ENCODE measurements at places on chromosomes 1 and 21. TPM values are rescaled to one million over a fixed set of nuclear protein-coding genes. Genes with fewer than 3 reads are reported as not detected.

Gene CDC42BPA
- 3.1 TPM for total RNA-seq

DNA sequence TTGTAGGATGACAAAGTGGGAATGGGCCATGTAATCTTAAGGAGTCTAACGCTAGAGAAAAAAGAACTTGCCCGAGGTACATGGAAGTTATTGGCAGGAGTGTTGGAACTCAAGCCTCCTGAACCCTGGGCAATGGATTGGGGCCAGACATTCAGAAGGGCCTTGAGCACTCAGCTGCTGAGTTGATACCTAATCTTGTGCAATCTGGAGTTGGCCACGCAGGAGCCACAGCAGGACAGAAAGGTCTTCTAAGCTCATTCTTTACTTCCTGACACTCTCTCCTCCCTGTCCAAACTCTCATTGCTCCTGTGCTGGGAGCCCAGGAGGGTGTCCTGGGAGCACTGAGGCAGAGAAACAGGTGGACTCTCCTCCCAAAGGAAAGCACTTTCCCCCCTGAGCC lies 25.1 kb upstream of the CSF1 start:
- no peak for DNase-seq

DNA sequence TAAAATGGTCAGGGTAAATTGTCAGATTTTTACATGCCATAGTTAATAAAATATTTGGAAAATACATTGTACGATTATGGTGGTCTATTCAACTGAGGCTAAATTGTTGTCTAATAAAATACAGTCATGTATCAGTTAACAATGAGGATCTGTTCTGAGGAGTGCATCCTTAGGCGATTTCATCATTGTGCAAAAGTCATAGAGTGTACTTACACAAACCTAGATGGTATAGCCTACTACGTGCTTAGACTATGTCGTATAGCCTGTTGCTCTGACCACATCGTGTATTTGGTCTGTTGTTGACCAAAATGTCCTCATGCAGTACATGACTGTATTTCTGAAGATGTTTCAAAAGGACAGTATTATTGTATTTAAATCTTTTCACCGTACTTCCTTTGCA lies 5.2 kb downstream of the EEIG2 start:
- no peak for DNase-seq

DNA sequence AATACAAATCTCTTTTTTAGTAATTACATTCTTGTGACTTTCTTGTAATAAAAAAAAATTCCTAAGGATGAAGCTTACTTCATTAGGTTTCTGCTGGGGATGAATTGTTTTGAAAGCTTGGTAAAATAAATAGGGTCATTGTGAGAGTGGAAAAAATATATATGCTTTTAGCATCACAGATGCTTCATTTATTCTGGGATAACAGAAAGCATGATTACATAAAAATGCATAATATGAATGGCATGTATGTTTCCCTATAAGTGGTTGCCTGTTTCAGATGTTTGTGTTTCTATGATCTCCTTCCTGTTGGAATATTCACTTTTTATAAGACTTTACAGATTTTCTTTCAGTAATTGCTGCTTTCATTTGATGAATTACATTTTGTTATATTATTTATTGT lies 42.3 kb downstream of the HMCN1 start:
- no peak for DNase-seq

GRCh38 chr1:26290882-26291261 lies 11.0 kb downstream of the SH3BGRL3 start:
- no peak for DNase-seq

- DNase-seq, result no peak
Measured at GRCh38 chr1:67740543-67740942, 55.5 kb downstream of the GADD45A start.

DNA sequence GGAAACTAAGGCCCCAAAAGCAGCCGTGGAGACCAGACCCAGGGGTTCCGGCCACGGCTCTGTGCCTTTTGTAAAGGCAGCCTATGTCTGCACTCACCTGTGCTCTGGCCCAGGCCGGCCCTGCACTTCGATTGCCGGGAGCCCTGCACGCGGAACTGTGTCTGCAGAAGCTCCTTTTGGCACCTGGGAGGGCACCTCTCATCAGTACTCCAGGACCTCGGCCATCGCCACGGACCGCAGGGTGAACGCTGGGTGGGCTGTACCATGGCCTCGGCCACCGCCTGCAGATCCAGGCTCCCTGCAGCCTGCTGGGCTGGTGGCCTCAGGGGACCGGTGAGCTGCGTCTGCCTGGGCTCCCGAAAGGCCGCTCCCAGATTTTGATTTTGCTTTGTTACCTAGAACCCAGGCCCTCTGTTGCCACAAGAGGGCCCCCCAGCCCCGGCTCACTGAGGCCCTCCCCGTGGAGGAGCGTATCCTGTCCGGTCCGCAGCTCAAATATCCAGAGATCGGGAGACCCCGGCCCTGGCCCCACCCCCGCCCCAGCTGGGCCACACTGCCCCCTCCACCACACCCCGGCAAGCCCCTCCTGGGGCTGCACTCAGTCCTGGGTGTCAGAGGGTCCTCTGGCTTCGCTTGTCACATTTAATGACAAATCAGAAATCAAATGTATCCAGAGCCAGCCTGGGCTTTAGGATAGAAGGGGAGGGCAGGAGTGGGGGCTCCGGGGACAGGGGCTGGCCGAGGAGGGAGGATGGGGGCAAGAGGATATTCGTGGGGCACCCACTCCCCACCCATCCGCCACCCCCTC lies 60.2 kb upstream of the PDE9A start:
- DNase-seq, result peak; percentile 75

Gene SPATA1
- total RNA-seq, result 4.0 TPM

Gene MIXL1
- not detected for total RNA-seq

- no peak for DNase-seq
Measured at GRCh38 chr1:92934395-92935378, 26.6 kb downstream of the DIPK1A start.

- no peak for DNase-seq
Measured at GRCh38 chr1:65471213-65471833, 50.9 kb downstream of the LEPR start.

Gene AGT
- total RNA-seq, result not detected

Gene S100A7
- total RNA-seq, result not detected

DNA sequence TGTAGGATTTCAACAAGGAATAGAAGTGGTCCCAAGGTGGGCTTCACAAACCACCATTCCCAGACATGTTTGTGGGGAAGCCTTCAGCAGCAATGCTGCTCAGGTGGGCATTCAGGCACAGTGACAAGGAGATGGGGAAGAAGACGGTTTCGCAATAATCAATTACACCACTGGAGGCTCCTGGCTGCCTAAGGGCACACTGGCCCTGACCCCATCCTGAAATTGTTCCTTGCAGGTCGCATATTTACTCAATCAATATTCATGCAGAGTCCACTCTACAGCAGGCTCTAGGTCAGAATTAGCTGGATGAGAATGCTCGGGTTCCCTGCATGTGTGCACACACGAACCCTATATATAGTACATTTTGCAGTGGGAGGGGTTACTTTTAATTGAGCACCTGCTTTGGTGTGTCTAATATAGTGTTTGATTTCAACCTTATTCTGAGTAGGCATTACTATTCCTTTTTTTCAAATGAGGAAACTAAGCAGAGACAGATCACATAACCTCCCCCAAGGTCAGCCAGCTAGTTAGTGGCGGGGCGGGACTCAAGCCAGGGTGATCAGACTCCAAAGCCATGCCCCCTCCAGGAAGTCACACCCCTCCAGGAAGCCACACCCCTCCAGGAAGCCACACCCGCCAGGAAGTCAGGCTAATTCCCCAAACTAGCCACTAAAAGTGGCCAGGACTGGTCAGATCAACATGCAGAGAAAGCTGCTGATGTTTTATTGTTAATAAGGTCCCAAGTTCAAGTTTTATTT lies 106.5 kb downstream of the HLCS start:
- peak; percentile 77 for DNase-seq

DNA sequence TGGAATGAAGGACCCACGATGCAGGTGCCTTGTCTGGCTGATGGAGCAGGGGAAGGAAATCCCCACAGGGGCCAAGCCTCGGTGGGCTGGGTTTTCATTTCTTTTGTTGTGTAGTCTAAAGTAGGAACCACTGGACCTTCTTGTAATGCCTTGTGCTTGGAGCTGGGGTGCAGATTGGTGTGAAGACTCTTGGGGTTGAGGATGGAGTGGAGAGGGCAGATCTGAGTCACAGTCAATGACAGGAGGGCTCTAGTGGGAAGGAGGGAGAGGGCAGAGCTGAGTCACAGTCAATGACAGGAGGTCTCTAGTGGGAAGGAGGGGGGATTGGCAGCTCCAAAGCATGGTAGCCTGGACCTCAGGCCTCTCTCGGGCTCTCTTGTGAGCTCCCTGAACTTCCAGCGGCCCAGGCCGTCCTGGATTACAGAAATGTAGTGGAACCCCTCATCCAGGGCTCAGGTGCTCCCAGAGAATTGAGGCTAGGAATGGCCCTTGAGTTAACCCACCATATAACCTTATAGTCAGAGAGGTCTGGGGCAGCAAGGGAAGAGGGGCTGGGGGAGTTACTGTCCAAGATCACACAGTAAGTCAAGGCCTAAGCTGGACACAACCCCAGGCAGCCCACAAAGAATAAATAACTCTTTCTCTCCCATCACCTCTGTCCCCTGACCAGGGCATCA lies 313.8 kb downstream of the MATN1 start:
- DNase-seq, result peak; percentile 9

- no peak for DNase-seq
Measured at GRCh38 chr1:87084244-87084836, 169.9 kb downstream of the HS2ST1 start.

- DNase-seq, result peak; percentile 57
Measured at GRCh38 chr1:156838972-156839371, 19.9 kb downstream of the INSRR start.

DNA sequence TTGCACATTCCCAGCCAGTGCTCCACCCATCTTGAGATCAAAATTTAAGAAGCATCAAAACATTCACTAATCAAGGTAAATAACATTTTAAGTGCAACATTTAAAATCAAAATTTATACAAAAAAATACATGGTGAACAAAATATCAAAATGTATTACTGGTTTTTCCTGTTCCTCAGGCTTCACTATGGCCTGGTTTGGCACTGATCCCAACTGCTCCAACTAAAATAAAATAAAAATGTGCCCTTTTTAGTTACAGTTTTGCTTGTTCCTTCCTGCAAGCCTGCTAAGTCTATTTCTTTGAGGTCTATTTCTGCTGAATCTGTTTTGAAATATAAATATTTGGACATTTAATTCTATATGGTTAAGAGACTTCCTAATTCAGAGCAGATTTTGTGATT lies 54.9 kb downstream of the ADAMTS1 start:
- no peak for DNase-seq

- no peak for DNase-seq
Measured at GRCh38 chr21:44575307-44576024, 1.9 kb downstream of the KRTAP10-4 start.

GRCh38 chr21:27269644-27270043 lies 302.8 kb upstream of the ADAMTS5 start:
- no peak for DNase-seq
